Esophagus squamous epithelium (tissue), 5 donors: ENCODE measurements at places on chromosomes 2 and 18. TPM values are rescaled to one million over a fixed set of nuclear protein-coding genes. Genes with fewer than 3 reads are reported as not detected.

GRCh38 chr18:7575465-7576028, 8.4 kb downstream of the PTPRM start:
- no peak for DNase-seq

DNA sequence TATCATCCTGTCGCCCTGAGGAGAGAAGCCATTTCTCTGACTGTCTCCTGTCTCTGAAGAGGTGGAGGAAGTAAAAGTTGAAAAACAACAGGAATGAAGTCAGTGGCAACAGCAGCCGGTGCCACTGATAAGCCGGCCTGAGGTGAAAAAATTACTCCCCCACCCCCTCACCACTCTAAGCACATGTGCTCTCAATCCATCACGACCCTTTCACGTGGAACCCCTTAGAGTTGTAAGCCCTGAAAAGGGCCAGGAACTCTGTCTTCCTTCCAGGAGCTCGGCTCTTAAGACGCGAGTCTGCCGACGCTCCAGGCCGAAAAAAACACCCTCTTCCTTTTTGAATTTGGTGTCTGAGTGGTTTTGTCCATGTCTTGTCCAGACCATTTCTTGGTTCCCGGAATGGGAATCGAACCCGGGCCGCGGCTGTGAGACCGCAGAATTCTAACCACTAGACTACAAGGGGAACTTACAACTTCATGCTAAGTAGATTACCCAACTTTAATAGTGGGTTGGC, 40.7 kb upstream of the TRIM43 start:
- DNase-seq, result no peak

- DNase-seq, result no peak
Observed at GRCh38 chr2:12636837-12637581, 79.7 kb upstream of the TRIB2 start.

GRCh38 chr2:201116959-201117734, 1.2 kb downstream of the CFLAR start:
- DNase-seq, result no peak

DNA sequence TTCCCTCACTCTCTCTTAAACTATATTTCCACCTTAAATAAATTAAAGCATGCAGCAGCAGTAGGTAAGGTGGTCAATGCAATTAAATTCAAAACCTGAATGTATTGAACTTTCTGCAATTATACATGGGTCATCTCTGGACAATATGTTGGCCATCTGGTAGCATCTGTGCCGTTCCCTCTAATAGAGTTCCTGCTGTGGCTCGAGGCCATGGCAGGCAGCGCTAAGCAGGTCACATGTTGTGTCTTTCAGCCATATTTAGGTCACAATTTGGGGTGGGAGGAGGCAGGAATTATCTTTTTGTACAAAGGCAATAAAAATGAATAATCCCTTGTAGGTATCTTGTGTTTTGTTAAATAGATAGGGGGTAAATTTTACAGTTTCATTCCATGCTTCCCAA, 676.2 kb downstream of the ZEB2 start:
- no peak for DNase-seq

GRCh38 chr2:230614913-230615332, 97.7 kb upstream of the CAB39 start:
- DNase-seq, result no peak

- DNase-seq, result no peak
Observed at GRCh38 chr2:26946841-26947784, 23.3 kb upstream of the MAPRE3 start.

- DNase-seq, result no peak
Observed at GRCh38 chr2:141534666-141535362, 596.0 kb downstream of the LRP1B start.

- DNase-seq, result no peak
Observed at GRCh38 chr2:224196810-224197209, 157.7 kb upstream of the SERPINE2 start.

DNA sequence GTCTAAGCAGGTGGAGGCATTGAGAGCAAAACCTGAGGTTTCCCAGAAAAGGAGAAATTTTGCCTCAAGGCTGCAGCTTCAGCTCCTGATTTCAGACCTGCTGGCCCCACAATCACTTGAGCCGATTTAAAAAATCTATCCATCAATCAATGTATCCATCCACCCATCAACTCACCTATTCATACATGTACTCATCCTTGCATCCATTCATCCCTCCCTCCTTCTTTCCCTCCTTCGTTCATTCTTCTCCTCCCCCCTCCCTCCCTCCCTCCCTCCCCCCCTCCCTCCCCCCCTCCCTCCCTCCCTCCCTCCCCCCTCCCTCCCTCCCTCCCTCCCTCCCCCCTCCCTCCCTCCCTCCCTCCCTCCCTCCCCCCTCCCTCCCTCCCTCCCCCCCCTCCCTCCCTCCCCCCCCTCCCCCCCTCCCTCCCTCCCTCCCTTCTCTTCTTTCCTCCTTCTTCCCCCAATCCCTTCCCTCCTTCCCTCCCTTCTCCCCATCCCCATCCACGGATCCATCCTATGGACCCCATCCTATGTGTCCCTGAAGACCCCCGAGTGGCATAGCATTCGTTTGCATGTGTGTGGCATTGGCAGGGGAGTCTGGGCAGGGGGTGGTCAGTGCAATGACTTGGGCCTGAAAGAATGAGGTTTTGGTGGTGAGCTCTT, 6.1 kb upstream of the PXDN start:
- DNase-seq, result no peak

GRCh38 chr2:10820562-10820961, 8.0 kb upstream of the PDIA6 start:
- DNase-seq, result no peak

The LHCGR gene
- 0.76 TPM for total RNA-seq

The CNTNAP5 gene
- total RNA-seq, result not detected

The MC5R gene
- not detected for total RNA-seq

The TMEM163 gene
- not detected for total RNA-seq

The GAD1 gene
- total RNA-seq, result 0.26 TPM

The GPBAR1 gene
- total RNA-seq, result 0.26 TPM

The C2orf78 gene
- not detected for total RNA-seq

The FOSL2 gene
- 118 TPM for total RNA-seq

The EFR3B gene
- 1.4 TPM for total RNA-seq

The SCYGR4 gene
- total RNA-seq, result not detected
